ENCODE measurements at places on chromosomes 12 and 14.

GRCh38 chr12:76738824-76739579 lies 24.9 kb upstream of the ZDHHC17 start:
- no peak for DNase-seq

- DNase-seq, result no peak
Measured at GRCh38 chr12:109310247-109311125, 1.4 kb upstream of the FOXN4 start.

DNA sequence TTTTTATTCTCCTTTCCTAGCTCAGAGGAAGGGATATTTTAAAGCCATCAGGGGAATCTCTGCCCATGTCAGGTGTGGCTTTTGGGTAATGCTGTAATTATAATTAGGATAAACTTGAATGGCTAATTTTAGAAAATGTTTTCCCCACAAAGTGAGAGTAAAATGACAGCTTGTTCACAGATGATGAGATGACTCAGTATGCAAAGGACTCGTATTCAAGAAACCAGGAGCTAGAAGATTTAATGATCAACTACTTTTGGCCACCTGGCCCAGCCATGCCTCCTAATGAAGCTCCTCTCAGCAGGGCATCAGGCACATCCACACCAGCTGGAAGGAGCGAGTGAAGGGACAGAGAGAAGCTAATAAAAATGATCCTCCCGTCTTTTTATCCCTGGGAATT lies 29.0 kb upstream of the PLEKHG7 start:
- no peak for DNase-seq

DNA sequence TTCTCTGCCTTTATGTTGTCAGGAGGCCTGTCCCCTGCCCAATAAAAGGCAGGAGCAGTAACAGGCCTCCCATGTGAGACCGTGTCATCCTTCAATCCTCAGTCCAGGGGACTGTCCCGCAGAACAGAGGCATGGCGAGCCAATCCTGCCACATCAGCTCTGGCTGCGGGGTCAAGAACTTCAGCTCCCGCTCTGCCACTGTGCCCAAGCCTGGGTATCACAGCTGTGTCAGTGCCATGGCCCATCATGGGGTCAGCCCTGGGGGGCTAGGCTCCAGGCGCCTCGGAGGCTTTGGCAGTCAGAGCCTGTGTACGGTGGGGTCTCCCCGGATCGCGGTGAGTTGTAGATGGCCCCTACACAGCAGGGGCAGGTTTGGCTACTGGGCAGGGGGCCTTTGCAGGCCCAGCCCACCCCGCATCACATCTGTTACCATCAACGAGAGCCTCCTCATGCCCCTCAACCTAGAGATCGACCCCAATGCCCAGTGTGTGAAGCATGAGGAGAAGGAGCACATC lies 19.9 kb upstream of the KRT83 start:
- no peak for DNase-seq

DNA sequence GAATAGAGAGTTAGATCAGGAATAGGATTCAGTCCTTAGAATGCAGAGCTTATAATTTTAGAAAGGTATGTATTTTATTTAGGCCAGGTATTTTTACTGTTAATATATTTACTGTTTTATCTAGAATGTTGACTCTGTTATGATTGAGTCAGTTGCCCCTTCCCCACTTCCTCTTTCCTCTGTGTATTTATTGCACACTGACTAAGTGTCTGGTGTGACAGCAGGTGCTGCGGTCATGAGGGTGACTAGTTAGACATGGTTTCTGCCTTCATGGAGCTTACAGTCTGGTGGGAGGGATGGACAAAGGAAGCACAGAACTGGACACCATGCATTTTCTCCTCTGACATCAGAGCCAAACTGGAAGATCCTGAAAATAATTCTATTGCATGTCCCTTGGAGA lies 159.8 kb downstream of the CACNA1C start:
- no peak for DNase-seq
